Foreskin keratinocyte (primary cell): ENCODE measurements at places on chromosomes 2 and 18. TPM values are rescaled to one million over a fixed set of nuclear protein-coding genes. Genes with fewer than 3 reads are reported as not detected.

Gene PARD3B
- 1.5 and 1.7 TPM in 2 replicates for total RNA-seq

Gene SP110
- 29.9 and 32.1 TPM in 2 replicates for total RNA-seq

Gene FEV
- not detected in 2 replicates for total RNA-seq

Gene C2orf80
- not detected in 2 replicates for total RNA-seq

Gene SCG2
- 0.14 TPM in 1 of 2 replicates, not detected in the other for total RNA-seq

Gene LRRC30
- not detected in 2 replicates for total RNA-seq

Gene STAT4
- 0.46 and 0.71 TPM in 2 replicates for total RNA-seq

Gene TNFAIP6
- not detected in 2 replicates for total RNA-seq
